ENCODE measurements at places on chromosomes 1 and 21.
A peak's percentile ranks its signal among the peaks of the same experiment; 100 is the strongest.

DNA sequence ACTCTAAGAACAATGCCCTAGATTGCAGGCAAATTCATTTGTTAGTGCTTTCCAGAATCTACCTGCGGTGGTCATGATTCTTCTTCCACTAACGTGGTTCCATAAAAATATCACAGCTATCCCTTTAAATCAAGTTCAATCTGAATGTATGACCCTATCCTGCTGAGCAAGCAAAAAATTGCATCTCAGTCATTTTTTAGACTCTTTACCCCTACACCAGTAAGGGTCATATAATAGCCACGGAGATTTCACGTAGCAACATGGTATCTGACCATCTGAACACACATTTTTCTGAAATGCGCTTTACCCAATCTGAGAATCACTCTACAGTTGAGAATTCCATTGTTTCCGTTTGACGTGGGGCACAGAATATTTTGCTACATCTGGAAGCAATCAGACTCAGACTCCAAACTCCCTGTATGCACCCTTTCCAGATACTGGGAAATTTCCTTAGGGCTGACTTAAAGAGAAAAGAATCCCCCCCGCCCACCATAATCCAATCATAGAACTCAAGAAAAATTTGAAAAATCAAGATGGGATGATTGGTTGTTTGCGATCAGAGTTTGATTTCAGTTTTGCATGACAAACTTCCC, 699.2 kb upstream of the ZP4 start:
- H3K36me3 ChIP-seq, result no peaks in the 10 kb centered on the region
- H3K27ac ChIP-seq, result peak overlapping the region; percentile 51
- H3K4me3 ChIP-seq, result no peak overlapping the region
- peaks cover 9% of the 10 kb centered on the region for H3K4me1 ChIP-seq

DNA sequence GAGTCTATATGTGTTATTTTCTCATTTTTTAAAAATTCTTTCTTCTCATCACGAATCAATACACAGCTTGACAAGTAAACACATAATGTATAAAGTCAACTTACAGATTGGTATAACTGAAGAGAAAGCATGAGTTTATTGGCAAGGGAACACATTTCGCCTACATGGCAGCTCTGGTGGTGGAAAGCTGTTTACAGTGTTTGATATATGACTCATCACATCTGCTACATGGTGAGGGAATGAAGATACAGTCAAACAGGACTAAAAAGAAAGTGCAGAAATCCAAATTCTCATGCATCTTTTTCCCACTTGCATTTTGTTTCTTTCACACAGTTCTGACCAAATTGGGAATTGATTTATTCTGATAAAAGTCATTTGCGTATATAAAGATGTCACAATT, 122.2 kb upstream of the ADGRL4 start:
- H3K4me3 ChIP-seq, result no peak overlapping the region
- H3K27ac ChIP-seq, result no peak overlapping the region
- no peak for DNase-seq
- no peaks in the 10 kb centered on the region for H3K4me1 ChIP-seq
- H3K27me3 ChIP-seq, result no peaks in the 10 kb centered on the region

- no peak overlapping the region for H3K4me3 ChIP-seq
- peaks cover 20% of the 10 kb centered on the region for H3K4me1 ChIP-seq
- DNase-seq, result no peak
- H3K27me3 ChIP-seq, result peaks cover 3% of the 10 kb centered on the region
- H3K27ac ChIP-seq, result peak overlapping the region; percentile 70
Measured at GRCh38 chr1:151975311-151976014, 18.2 kb downstream of the S100A10 start.

DNA sequence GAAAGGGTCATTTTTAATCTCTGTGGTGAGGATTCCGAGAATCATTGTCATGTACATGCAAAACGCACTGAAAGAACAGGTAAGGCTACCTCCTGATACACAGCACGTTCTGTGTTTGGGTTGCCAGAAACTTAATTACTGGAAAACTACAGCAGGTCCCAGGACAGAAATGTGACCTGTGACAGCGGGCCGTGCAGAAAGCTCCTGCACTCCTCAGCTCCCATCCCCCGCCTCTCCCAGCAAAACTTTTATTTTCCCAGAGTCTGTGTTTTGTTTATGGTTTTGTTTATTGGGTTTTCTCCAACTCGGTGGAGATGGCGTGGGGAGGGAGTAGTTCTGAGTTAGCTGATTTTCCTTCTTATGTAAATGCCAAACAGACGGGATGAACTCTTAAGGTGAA, 44.7 kb downstream of the SLC44A3 start:
- H3K27ac ChIP-seq, result peak overlapping the region; percentile 97
- no peak for DNase-seq
- H3K4me1 ChIP-seq, result peaks cover 51% of the 10 kb centered on the region
- H3K36me3 ChIP-seq, result peaks cover 6% of the 10 kb centered on the region
- peak overlapping the region; percentile 54 for H3K4me3 ChIP-seq
- no peaks in the 10 kb centered on the region for H3K27me3 ChIP-seq

DNA sequence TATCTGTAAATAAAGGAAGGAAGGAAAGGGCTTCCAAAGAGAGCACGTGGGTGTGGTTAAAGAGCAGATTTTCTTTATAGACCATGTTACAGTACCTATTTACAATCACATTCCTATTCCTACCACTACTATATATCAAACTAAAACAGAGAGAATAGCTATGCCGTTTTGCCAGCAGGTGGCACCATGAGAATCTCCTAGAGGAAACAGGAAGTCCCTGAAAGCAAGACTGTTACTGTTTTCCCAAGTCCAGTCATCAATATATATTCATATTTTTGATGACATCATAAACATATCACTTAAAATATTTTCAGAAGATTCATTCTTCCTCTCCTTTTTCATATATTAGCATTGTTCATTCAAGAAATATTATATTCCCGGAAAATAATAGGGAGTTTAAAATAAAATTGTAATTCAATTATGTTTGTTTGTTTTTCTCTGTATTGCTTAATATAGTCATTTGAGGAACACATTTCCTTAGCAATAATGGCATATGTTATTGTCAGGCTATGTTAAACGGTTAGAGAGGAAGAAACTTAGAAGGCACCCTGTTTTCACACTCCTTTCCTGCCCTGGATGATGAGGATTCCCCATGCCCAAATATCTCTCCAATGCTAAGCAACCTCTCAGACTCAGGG, 6.6 kb downstream of the CCDC190 start:
- DNase-seq, result no peak
- H3K27ac ChIP-seq, result no peak overlapping the region
- no peak overlapping the region for H3K4me3 ChIP-seq
- H3K36me3 ChIP-seq, result no peaks in the 10 kb centered on the region

Data from type B pancreatic cell (in vitro differentiated cells).